ENCODE measurements at places on chromosomes 11 and 22.

GRCh38 chr22:27635435-27635834 lies 166.1 kb downstream of the MN1 start:
- DNase-seq = no peak

DNA sequence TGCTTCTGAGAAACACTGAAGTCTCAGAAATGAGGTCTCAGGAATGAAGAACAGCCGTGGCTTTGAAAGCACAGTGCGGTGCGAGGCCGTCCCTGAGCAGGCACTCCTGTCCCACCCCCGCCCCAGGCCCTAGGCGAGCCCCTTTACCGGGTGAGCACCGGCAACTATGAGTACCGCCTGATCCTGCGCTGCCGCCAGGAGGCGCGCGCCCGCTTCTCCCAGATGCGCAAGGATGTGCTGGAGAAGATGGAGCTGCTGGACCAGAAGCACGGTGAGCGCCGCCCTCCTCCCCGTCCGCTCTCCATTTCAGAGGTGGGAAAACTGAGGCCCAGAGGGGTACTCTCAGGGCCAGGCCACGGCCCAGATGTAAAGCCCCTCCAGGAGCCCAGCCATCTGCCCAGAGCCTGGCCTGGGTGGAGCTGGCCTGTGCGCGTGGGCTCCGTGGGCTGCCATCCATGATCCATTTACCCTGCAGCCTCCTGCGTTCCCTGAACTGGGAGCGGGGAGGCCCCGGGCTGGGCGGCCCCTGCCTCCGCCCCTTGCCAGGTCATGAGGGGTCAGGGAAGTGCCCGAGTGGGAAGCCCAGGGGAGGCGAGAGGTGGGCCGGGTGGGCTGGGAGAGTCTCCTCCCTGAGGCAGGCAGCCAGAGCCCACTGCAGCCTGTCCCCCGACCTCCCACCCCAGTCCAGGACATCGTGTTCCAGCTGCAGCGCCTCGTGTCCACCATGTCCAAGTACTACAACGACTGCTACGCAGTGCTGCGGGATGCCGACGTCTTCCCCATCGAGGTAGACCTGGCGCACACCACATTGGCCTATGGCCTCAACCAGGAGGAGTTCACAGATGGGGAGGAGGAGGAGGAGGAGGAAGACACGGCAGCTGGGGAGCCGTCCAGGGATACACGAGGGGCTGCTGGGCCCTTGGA lies 9.5 kb downstream of the SLC16A8 start:
- no peak for DNase-seq

GRCh38 chr22:29150701-29151100 lies 55.0 kb upstream of the EMID1 start:
- DNase-seq = no peak

GRCh38 chr22:17957693-17958092 lies 66.7 kb downstream of the MICAL3 start:
- no peak for DNase-seq

- DNase-seq = peak; percentile 88
Observed at GRCh38 chr11:907668-908067, 2.9 kb downstream of the CHID1 start.

DNA sequence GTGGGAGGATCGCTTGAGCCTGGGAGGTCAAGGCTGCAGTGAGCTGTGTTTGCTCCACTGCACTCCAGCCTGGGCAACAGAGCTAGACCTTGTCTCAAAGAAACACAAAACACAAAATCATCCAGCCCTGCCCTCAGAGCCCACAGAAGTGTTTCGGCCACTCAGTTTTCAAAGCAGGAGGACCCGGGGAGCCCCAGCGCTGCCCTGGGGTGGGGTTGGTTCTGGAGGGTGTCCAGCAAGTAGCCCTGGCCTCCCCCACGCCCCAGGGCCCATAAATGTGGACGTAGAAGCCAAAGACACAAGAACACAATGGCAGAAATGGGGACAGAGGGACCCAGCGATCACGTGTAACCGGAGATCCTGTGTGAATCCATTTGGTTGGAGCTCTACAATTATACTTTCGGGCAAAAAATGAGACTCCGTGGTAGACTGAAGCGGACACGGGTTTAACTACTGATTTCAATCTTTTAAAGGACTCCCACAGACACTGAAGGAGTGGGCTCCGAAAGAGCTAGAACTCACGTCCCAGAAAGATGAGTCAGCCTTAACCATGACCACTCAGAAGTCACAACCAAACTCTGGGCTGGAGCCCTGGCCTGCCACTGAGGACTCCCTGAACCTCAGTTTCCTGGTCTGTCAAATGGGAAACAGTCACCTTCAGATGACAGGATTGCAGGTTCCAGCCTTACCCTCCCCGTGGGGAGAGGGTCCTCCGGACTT lies 9.0 kb upstream of the CYTH4 start:
- no peak for DNase-seq

DNA sequence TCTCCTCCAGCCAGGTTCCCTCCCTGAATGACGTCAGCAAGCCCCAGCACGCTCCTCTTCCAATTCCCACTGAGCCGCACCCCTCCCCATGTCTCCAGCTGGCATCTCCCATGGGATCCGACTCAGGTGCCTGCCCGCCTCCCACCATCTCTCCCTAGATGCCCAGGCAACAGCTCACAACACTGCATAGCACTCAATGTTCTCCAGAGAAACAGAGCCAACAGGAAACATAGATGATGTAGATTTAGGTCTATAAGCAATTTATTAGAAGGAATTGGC lies 532.3 kb downstream of the BRD1 start:
- no peak for DNase-seq

DNA sequence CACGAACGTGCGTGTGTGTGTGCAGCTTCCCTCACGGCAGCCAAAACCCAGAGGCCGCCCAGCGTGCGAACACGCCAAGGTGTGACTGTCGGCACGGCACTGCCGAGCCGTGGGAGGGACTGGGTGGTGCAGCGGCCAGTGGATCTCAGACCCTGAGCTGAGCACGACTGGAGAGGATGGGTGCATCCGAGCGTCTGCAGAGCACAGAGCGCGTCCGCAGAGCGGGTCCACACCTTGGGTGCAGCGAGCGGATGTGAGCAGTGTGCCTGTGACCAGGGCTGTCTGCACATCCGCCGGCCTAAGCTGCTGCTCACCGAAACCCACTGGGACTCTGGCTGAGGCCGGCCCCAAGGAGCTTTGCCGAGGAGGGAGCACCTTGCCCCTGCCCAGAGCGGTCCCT lies 22.7 kb downstream of the PTDSS2 start:
- DNase-seq = no peak

- DNase-seq = no peak
Observed at GRCh38 chr11:125402435-125402834, 93.6 kb downstream of the FEZ1 start.

- DNase-seq = no peak
Observed at GRCh38 chr11:46475926-46476545, 84.5 kb upstream of the CHRM4 start.

GRCh38 chr11:129331217-129331616 lies 44.4 kb upstream of the BARX2 start:
- DNase-seq = no peak

GRCh38 chr11:113603277-113604059 lies 102.6 kb downstream of the TMPRSS5 start:
- DNase-seq = no peak

GRCh38 chr22:33639588-33640254 lies 280.6 kb downstream of the LARGE1 start:
- DNase-seq = no peak

GRCh38 chr11:79594834-79595233 lies 154.0 kb upstream of the TENM4 start:
- DNase-seq = no peak

GRCh38 chr11:78036313-78036712 lies 13.2 kb upstream of the KCTD14 start:
- no peak for DNase-seq

DNA sequence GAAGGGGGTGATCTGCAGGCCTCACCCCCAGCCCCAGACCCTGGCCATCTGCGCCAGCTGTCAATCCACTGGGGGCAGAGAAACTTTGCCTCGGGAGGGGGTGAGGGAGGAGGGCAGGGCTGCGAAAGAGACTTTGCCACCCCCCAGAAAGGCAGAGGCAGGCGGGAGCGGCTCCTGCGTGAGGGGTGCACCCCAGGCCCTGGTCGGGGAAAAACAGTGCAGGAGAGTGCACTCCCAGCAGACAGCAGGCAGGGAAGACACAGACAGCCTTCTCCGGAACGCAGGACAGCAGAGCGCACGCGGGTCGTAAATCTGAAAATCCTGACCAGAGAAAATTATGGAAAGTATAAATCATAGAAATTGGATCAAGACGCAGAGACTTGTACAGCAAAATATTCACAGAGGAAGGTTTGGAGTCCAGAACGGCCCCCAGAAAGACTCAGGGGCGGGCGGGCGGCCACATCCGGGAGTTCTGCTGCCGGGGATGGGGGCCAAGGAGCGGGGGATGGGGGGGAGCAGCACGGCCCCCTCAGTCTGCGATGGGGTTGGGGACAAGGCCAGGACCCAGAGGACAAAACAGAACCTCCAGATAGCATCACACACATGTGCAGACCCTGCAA lies 8.0 kb upstream of the MRPL23 start:
- DNase-seq = no peak

DNA sequence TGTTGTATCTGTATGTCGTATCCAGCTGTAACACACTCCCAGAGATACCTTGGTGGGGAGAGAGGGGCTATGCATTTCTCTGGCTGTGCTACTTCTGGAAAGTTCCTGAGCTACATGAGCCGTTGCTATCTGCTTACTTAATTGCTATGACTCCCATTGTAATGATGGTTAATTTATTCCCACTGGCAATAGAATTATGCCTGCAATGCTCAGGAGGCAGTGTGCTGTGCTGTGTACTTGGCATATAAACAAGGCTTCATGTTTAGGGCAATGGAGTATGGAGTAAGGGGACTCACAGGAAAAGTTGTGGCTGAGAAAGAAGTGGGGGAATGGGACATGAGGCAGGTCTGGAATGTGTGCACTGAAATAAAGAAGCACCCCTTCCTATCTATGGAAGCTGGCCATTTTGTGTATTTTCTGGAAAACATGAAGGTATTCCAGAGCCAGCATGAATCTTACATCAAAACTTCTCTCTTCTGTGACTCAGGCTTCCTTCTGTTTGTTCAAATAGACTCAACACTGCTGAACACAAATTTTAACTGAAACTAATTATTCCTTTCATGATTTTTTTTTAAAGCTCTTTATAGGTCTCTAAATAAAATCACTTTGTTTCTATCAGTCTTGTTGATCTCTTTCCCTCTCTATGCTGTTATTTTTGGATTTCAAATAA lies 40.6 kb downstream of the CD44 start:
- DNase-seq = no peak

DNA sequence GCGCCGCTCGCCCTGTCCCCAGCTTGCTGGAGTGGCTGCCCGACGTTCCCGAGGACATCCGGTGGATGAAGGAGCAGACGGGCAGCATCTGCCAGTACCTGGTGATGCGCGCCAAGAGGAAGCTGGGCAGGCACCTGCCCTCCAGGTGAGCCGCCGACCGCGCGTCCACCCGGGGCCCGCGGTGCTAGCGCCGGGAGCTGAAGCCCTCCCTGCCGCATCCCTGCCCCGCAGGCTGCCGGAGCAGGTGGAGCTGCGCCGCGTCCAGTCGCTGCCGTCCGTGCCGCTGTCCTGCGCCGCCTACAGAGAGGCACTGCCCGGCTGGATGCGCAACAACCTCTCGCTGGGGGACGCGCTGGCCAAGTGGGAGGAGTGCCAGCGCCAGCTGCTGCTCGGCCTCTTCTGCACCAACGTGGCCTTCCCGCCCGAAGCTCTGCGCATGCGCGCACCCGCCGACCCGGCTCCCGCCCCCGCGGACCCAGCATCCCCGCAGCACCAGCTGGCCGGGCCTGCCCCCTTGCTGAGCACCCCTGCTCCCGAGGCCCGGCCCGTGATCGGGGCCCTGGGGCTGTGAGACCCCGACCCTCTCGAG lies 3.3 kb upstream of the CRACR2B start:
- DNase-seq = no peak

GRCh38 chr11:45028911-45029682 lies 78.4 kb upstream of the TP53I11 start:
- DNase-seq = no peak

- DNase-seq = no peak
Observed at GRCh38 chr11:126432065-126432461, 76.6 kb downstream of the ST3GAL4 start.

- no peak for DNase-seq
Observed at GRCh38 chr22:25099202-25099601, 100.5 kb upstream of the CRYBB3 start.

DNA sequence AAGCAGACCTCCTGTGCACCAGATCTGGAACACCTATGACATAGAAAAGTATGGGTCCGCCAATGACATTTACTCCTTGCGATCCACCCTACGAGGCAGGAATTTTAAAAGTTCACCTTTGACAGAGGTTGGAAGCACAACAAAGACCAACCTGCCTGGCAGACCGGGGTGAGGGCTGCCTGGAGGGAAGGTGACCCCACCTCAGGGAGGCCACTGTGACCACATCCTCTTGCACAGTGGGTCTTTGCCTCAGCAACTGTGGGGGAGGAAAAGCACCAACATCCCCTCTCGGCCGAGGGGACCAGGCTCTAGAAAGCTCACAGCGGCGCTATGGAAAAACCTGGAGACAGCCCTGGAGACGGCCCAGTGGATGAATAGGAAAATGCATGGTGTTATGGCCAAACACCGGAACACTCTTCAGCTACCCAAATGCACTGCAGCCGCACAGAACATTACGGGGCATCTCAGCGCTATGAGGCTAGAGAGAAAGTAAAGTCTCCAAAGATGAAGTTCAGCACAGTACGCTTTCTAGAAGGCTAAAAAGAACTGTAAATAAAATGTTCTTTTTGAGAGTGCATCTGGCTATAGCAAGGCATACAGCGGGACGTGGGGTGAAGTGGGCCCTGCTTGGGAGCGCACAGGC lies 1.8 kb upstream of the SHISAL1 start:
- DNase-seq = no peak

DNA sequence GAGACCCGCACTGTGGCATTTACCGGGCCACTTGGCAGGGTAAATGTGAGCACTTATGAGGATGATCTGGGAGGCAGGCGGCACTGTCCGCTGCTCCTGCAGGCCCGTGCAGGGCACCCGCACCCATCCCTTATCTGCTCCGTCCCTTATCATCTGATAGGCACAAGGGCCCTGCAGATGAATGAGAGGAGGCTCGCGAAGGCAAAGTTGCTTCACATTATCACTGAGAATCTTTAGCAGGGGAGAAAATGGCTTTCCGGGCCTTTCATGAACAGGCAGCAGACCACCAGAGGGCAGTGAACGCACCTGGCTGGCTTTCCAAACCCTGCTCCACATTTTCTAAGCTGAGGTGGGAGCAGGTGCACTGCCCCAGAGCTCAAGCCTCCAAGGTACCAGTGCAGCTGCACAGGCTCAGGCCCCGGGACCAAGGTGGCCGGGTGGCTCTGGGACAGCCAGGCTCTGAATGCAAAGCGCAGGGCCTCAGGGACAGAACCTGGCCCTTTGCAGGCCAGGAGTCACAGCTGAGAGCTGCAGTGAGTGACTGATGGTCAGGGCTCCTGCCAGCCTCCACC lies 165.6 kb downstream of the SHANK2 start:
- peak; percentile 73 for DNase-seq

- DNase-seq = no peak
Observed at GRCh38 chr22:27961680-27962079, 42.6 kb upstream of the PITPNB start.

- DNase-seq = no peak
Observed at GRCh38 chr11:20483931-20484330, 96.4 kb downstream of the PRMT3 start.

GRCh38 chr11:112522536-112522935 lies 261.9 kb upstream of the PLET1 start:
- no peak for DNase-seq
